ENCODE measurements at places on chromosomes 1 and 21.
A peak's percentile ranks its signal among the peaks of the same experiment; 100 is the strongest.

- DNase-seq: no peak
Observed at GRCh38 chr21:45192332-45192731, 95.4 kb downstream of the POFUT2 start.

DNA sequence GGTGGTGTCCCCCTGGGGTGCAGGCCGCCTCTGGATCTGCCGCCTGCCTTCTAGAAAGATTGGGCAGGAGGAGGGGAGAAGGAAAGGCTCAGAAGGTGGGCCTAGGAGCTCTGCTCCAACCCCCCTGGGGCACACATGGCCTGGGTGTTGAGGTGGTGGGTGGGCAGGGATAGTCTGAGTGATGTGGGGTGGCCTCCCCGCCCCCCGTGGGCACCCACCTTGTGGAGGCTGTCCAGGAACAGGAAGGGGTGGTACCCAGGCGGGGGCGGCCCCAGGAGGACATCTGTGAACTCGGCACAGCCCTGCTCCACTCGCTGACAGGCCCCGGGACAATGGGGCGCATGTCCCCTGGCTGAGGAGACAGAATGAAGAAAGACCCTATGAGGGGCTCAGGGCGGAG, 54.9 kb downstream of the MORN1 start:
- no peak for DNase-seq

- no peak for DNase-seq
Observed at GRCh38 chr1:152182431-152182830, 23.4 kb upstream of the RPTN start.

- no peak for DNase-seq
Observed at GRCh38 chr1:206143537-206144172, 26.5 kb upstream of the AVPR1B start.

DNA sequence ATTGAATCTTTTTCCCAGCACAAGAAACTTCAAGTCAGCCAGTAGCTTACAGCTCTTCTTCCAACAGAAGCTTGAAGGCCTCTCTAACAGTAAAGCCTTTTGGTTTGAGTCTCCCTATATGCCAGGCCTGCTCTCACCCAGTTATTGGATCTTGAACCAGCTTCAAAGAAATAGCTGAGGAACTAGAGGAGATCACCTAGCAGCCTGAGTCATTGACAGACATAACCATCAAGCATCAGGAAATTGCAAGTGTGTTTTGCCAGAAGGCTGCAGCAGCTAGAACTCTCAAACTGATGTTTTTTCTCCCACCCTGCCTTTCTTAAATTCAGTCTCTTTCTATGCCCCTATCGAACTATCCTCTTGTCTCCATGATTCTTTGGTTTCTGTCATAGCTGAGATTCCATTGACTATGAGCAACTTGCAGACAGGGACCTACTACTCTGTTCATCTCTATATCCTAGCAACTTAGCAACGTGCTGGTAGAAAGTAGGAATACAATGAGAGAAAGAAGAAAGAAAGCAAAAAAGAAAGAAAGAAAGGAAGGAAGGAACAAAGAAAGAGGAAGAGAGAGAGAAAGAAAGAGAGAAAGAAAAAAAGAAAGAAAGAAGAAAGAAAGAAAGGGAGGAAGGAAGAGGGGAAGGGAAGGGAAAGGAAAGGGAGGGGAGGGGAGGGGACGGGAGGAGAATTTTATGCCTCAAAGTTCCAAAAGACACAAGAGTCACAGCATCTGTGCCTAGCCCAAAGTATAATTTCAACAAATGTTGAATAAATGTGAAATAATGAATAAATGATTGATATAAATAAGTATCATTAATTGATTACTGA, 60.0 kb upstream of the FGGY start:
- DNase-seq: no peak

- DNase-seq: no peak
Observed at GRCh38 chr21:21397464-21397863, 399.3 kb downstream of the NCAM2 start.

DNA sequence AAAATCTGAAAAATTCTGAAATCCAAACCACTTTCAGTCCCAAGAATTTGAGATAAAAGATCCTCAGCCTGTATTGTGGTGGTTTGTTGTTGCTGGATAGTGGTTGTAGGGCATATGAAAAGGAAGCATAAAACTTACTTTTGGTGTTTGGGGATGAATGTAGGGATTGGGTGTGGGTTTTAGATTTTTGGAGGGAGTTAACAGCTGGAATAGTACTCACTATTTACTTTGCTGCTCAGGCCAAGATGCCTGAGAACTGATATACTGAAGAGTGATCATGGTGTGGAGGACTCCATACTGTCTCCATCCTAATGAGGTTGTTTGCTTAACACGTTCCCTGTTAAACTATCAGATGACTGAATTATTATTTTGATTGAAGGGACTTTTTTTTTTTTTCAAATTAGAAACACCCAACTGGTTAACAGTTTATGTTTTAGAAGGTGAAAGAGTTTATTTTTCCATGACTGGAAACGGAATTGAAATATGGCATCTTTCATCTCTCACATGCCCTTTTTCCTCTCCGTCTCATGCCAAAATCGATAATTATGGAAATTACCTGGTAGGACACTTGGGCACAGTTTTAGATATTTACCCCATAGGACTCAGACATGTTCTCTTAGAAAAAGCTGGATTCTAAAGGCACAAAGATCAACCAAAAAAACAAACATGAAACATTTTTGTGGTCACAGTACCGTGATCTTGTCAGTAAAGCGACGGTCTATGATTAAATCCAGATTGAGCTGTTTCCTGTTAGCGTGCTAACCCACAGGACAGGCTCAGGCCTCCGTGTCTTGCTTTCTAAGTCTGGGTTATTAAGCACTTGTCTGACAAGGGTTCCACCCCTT, 37.3 kb downstream of the RGL1 start:
- DNase-seq: peak; percentile 89

GRCh38 chr1:236734141-236734765, 48.0 kb downstream of the ACTN2 start:
- DNase-seq: no peak

GRCh38 chr1:228228601-228229074, 20.8 kb downstream of the OBSCN start:
- DNase-seq: peak; percentile 87

- DNase-seq: no peak
Observed at GRCh38 chr21:42651515-42652401, 1.7 kb upstream of the PDE9A start.

- DNase-seq: peak; percentile 83
Observed at GRCh38 chr1:46401964-46402626, 8.0 kb downstream of the FAAH start.

- no peak for DNase-seq
Observed at GRCh38 chr1:159953536-159954515, at the start of gene SLAMF9. SLAMF9 (minus strand) TSS chr1:159954237; CDS start chr1:159954137, 100 bp downstream.

- DNase-seq: no peak
Observed at GRCh38 chr1:15011661-15012060, 141.9 kb upstream of the TMEM51 start.

GRCh38 chr1:42175314-42176054, 10.9 kb upstream of the GUCA2A start:
- DNase-seq: no peak

- no peak for DNase-seq
Observed at GRCh38 chr1:6409733-6410132, 10.0 kb downstream of the HES2 start.

- DNase-seq: no peak
Observed at GRCh38 chr1:84259989-84260388, 41.5 kb upstream of the SAMD13 start.

DNA sequence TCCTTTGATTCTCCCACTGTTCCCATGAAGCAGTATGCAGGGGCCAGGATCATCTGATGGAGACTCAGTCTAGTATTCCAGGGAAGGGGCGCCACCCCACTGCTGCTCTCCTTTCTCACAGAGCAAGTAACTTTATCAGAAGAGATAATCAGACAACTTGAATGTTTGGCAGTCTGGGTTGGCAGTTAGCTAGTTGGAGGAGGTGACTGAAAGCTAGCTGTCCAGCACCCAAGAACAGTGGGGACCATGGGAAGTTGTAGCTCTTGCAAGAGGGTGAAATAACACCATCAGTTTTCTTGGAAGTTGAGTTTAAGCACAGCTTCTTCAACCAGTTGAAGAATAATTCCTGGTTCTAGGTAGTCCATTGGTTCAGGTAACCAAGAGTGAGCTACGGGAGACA, 22.2 kb upstream of the AGL start:
- DNase-seq: no peak

GRCh38 chr1:176785791-176786190, 322.8 kb downstream of the PAPPA2 start:
- DNase-seq: no peak

DNA sequence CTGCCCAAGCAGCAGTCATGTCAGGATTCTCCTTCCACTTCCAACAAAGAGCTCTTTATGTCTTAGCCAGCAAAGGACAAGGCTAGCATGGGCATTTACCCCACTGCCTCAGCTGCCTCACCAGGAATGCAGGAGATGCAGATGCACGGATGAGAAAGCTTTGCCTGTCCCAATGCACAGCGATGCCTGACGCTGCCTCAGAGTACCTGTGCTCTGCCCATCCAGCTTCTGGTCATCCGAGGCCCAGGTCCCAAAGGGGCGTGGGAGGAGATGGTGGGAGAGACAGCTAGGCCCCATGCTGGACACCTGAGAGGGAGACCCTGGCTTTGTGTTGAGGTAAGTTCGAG, 59.0 kb downstream of the IRF2BP2 start:
- no peak for DNase-seq

- DNase-seq: no peak
Observed at GRCh38 chr1:43887748-43888147, 45.9 kb upstream of the ARTN start.

DNA sequence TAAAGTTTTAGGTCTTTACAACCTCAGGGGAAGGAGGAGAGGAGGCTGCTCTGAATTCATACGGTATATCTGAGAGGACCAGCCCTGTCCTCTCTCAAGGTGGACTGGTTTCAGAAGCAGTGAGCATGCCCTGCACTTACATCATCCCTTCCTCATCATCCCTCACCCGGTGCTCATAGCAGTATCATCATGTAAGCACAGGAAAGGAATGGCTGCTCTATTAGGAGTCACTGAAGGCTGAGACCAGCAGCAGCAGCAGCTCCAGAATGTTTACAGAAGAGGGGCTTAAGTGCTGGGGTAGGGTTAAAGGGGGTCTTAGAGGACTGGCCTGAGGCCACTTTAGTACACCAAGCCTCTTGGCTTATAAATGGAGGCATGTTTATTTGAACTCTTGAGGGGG, 185.9 kb downstream of the AK5 start:
- no peak for DNase-seq

DNA sequence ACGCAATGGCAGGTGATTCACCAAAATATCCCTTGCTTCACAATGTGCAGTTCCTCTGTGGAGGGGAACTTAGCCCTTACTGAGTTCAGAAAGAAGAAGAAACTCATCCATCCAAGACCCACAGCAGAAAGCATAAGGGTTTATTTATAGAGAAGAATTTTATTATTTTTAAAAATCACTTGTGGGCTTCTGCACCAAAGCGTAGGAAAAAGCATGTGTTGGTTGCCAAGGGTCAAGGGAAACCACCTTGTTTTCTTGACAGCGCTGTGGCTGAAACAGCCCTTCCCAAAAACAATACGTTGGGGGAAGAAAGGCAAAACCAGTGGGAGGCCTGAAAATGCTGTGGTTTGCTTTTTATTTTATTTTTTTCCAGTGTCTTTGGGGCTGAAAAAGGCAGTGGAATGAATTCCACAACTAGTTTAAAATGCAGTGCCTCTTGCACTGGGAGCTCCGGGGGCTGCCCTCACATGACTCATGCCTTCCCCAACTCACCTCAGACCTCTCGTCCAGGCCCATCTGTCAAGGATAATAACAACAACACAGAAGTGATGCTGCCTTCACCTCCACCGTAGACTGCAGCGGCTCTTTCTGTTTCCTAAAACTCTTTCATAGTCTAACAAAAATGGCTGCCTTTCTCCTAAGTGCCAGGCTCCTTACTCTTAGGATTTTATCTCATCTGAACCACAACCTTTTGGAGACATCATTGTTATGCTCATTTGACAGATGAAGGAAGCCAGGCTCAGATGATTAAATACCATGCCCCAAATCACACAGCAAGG, 224.2 kb upstream of the JUN start:
- DNase-seq: no peak

DNA sequence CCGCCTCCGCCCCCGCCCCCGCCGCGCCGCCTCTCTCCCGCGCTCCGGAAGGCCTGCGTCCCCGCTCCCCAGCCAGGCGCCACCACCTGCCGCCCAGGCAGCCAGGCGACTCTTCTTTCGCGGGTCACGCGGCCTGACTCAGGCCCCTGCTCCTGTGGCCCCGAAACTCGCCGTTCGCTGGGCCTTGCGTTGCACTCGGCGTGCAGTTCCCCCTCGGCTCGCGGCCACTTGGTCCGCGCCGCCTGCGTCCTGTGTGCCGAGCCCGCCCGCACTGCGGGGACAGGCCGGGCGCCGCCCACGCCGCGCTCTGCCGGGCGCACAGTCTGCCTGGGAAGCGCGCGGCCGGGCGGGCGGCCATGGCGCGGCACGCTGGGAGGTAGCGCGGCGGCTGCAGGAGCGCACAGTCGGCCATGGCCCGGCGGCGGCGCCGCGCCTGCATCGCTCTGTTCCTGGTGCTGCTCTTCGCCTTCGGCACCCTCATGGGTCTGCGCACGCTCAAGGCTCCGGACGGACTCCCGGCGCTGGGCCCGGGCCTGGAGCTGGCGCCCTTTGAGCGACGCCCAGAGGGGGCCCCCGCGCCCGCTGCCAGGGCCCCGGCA, at the start of gene MANEAL:
MANEAL (plus strand) TSS at position 75 of the 599 bp plus-strand sequence; CDS start at position 411, 336 bp downstream.
- DNase-seq: no peak

GRCh38 chr1:165345502-165345901, 11.0 kb downstream of the LMX1A start:
- no peak for DNase-seq

- DNase-seq: no peak
Observed at GRCh38 chr21:36423771-36424433, 38.7 kb downstream of the CHAF1B start.

- DNase-seq: no peak
Observed at GRCh38 chr1:20137055-20137454, 2.1 kb upstream of the PLA2G2F start.

GRCh38 chr1:119779869-119780356, 11.2 kb upstream of the HMGCS2 start:
- peak; percentile 21 for DNase-seq

DNA sequence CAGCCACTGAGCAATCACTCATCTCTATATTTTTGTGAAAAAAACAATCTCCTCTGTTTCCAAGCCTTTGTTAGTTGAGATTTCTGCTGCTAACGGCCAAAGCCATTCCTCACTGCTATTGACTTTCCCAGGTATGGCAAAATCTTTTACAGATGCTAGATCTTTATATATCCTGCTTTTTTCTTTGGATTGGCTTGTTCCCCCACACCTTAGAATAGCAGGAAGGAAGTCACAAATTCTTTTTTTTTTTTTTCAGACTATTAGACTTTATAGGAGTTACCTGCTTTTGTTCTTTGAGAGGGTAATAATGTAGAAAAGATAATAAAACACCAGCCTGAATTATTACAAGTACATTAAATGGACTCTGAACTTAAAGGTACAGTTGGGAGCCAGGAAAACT, 24.2 kb downstream of the SYF2 start:
- DNase-seq: no peak

GRCh38 chr1:54296666-54297065, 96.7 kb downstream of the MRPL37 start:
- no peak for DNase-seq

GRCh38 chr1:174190691-174191199, 31.4 kb downstream of the RABGAP1L start:
- no peak for DNase-seq

Measured in GM04503 (cell line).